ENCODE measurements at places on chromosomes 5 and 9.

DNA sequence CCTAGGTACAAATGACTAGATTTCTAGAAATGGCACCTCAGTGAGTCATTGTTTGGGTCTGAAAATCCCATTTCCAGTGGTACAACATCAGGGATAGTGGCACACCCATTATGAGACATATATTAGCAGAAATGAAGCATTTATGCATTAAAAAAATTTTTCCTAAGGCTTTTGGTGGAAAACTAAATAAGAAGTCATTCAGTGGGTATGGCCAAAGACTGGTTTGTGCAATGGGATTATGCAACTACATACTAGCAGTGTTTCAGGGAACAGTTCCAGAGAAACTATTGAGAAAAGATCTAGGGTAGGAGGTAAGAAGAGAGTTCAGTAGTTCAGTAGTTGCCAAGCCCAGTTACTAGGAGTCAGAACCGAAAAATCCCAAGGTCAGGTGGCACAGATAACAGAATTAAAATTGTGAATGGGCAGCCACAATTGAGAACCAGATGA is 106.5 kb upstream of the HAPLN1 start:
- no peak for DNase-seq

GRCh38 chr9:24007185-24007584 is 181.1 kb upstream of the ELAVL2 start:
- no peak for DNase-seq

DNA sequence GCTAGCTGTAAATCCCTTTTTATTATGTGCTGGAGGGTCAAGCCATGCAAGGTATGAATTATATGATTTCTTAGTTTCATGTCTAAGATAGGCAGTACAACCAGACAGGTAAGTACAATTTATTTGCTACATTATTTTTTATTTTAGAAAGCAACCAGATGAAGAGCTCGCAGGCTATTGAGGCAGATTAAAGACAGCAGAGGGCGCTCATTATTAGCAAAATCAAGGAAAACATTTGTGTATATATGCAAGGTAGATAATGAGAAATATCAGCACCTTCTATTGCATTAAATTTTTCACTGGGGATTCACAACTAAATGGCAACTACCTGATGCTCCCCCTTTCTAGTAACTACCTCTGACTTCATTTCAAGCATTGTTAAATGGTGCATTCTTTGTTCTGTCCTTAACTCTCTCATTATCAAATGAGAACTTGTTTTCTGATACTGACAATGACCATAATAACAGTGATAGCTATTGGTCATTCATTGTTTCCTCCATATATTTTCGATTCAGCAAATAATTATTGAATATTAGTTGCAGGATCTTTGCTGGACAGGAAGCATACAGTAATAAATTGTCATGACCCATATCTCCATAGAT is 8.6 kb downstream of the SCGB3A2 start:
- DNase-seq: no peak

DNA sequence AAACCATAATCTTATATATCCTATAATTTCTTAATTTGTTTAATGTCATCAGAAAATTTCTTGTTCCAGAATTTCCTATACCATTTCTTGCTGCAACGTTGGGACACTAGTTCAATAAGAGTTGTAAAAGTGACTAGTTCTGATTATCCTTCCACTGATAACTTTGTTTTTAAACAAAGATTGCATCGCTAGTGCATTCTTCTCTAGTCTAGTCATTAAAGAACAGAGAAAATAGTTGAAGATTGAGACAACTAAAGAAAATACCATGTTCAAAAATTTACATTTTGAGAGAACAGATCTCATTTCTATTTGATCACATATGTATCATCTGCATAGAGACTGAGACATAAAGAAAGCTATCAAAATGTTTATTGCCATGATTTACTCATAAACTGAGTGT is 1888.2 kb downstream of the EFNA5 start:
- no peak for DNase-seq

GRCh38 chr5:76175051-76175666 is 92.0 kb downstream of the SV2C start:
- no peak for DNase-seq

DNA sequence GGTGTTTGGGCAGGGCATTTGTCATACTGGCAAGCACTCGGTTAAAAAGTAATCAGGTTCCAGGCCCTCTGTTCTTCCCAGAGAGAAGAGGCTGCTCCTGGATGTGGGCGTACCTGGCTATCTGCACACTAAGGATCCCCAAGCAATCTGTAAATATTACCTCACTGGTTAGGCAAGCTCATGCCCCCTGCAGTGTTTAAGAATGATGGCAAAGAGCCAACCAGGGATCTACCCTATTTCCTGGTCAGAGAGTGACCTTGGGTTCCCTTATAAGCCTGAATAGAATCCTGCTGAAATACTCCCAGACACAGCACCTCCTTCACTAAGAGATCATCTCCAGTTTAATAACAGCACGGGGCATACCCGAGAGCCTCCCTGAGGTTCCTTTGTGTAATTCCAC is 181.2 kb downstream of the PIK3R1 start:
- DNase-seq: no peak

DNA sequence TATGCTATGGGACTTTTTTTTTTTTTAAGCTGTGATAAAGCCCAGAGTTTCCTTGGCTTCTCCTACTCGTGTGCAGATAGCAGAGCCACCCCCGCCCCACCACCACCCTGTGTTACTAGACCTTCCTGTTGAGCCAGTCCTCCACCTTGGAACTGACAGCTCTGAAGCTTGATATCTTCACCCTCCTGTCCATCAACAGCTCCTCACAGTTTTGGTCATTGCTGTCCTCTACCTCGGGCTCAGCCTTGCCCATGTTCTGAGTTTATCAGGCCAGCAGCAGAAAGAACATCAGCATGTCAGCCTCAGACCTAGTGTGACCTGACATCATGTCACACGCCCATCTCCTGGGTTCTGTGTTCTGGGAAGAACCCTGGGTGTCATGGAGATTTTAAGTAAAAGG is 167.1 kb upstream of the RAI14 start:
- no peak for DNase-seq

GRCh38 chr5:9233712-9234111 is 312.2 kb downstream of the SEMA5A start:
- DNase-seq: no peak

GRCh38 chr9:109805050-109805449 is 25.1 kb downstream of the PALM2AKAP2 start:
- DNase-seq: no peak

DNA sequence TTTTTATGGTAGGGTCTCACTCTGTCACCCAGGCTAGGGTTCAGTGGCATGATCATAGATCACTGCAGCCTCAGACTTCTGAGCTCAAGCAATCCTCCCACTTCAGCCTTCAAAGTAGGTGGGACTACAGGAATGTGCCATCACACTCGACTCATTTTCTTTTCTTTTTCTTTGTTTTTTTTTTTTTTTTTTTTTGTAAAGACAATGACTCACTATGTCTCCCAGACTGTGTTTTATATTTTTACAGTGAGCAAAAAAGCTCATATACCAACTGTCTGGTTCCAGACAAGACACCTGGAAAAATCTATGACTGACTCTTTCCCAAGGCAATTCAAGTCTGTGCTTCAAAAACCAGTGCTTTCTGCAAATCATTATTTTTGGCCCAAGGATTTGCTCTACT is 10.8 kb upstream of the FOXD1 start:
- no peak for DNase-seq

- no peak for DNase-seq
Measured at GRCh38 chr9:73118898-73119554, 32.6 kb upstream of the ANXA1 start.

DNA sequence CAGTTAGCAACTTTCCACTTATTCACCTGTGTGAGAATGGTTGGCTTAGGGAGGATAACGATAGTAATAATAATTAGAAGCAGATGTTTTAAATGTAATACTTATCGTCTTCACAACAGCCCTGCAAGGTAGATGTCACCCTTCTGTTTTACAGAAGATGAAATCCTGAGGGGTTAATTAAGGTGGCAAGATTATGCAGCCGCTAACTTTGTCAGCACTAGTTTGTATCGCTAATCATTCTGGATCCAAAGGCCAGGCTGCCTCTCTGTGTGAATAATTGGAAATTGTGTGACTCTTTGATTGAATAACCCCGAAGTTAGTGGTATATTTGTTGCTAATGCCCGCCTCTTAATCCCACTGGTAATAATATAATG is 635 bp downstream of the IFT74 start:
- DNase-seq: no peak

GRCh38 chr9:83649080-83649479 is 26.1 kb downstream of the IDNK start:
- DNase-seq: peak; percentile 69

DNA sequence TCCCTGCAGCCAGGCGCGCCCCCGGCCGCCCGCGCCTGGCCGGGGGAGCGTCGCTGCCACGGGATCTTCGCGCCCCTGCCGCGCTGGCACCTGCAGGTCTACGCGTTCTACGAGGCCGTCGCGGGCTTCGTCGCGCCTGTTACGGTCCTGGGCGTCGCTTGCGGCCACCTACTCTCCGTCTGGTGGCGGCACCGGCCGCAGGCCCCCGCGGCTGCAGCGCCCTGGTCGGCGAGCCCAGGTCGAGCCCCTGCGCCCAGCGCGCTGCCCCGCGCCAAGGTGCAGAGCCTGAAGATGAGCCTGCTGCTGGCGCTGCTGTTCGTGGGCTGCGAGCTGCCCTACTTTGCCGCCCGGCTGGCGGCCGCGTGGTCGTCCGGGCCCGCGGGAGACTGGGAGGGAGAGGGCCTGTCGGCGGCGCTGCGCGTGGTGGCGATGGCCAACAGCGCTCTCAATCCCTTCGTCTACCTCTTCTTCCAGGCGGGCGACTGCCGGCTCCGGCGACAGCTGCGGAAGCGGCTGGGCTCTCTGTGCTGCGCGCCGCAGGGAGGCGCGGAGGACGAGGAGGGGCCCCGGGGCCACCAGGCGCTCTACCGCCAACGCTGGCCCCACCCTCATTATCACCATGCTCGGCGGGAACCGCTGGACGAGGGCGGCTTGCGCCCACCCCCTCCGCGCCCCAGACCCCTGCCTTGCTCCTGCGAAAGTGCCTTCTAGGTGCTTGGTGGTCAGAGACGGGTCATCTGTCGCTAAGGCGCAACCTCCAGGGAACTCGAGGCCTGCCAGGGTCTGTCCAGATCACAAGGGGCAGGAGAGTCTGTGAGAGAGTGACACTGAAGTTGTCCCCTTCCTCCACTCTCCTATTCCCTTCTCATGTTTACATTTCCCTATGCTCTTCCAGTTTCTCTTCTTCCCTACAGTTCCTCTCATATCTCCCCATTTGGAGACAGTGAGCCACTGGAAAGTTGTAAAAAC is 1.3 kb downstream of the GPR150 start:
- DNase-seq: no peak
